ENCODE measurements at places on chromosomes 1 and 21. TPM values are rescaled to one million over a fixed set of nuclear protein-coding genes. Genes with fewer than 3 reads are reported as not detected.
A peak's percentile ranks its signal among the peaks of the same experiment; 100 is the strongest.

GRCh38 chr1:217369996-217370551 is 260.8 kb downstream of the GPATCH2 start:
- DNase-seq: no peak

- DNase-seq: peak; percentile 33
These were observed 1.2 kb downstream of the SZRD1 start for GRCh38 chr1:16367968-16368890.

YARS1 gene
- 65.2 TPM for total RNA-seq

DNA sequence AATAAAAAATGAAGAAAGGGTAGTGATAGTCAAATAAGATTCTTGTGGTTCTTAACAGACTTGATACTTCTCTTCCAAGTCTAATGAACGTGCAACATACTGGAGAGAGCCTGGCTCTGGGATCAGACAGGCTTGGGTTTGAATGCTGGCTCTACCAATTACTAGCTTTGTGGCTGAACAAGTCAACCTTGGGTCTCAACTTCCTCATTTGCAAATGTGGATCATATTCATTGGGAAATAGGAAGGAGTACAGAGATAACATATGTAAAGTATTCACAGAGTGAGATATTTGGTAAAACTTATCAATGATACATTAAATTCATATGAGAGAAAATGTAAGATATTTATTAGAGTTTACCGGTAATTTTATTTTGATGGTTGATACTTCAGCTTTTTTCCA is 2.0 kb downstream of the EDEM3 start:
- no peak for DNase-seq

CRP gene
- total RNA-seq: not detected

PTGFR gene
- total RNA-seq: 0.13 TPM

DNA sequence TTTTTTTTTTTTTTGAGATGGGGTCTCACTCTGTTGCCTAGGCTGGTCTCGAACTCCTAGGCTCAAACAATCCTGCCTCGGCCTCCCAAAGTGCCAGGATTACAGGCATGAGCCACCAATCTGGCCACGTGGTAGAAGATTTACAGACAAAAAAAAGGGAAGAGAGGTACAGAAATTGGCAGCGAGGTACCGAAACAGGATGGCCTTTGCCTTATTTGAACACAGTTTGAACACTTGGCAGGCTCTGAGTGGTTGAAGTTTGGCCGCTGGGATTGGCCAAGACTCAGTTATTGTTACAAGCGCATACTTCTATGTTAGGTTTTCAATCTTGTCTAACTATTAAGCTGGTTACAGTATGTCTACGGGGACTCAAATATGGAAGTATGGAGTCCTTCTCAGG is 6.2 kb upstream of the AADACL4 start:
- no peak for DNase-seq

DNA sequence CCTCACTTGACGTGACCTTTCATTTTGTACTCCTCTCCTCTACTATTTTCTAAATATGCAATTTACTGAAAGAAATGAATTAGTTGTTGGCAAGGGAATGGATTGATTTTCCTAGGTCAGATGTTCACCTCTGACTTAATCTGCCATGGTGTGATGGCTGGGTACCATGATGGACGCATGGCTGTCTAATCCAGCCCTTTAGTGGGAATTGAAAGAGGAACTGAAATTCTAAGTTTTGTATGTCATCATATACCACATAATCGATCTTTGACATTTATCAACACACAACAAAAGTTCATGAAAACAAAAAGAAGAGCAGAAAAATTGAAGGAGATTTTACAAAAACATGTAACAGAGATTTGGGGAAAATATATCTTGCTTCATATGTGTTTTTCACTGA is 331.3 kb upstream of the SNX7 start:
- no peak for DNase-seq

DNA sequence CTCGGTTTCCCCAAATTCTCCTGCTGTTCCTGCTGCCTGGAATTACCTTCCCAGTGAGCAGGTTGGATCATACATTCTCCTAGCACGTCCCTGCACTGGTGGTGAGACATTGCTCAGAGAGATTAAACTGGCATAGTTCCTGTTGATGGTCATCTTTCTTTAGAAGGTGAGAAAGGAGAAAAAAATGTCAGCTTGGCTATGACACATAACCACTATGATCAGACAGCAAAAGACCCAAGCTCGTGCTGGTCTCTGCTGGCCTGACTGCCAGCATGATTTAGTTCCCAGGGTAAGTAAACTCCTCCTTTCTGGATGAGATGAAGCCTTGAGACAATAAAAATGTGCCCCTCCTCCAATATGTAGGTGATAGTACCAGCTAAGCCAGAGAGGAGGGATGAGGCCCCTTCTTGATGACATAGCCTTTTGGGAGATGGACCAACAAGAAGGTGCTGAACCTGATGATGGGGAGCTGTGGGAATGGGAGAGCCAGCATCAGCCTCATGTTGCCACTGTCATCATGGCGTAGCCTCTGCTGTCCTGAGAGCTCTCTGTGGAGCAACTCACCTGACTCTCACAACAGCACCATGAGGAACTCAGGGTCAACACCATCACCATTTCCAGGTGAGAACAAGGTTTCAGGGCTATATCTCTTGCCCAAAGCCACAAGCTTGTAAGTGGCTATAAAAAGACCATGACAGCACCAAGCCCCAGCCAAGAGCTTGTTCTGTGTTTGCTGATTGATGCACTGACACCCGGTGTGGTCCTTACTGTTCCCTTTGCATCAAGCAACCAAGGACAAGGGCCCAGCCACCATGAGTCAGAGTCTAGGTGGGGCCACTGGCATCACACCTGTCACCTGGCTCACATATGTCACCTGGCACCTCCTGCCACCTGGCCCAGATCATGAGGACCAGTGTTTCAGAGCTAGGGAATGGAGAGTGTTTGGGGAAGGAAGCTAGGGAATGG is 200.0 kb downstream of the MATN1 start:
- DNase-seq: no peak

All from dermis microvascular lymphatic vessel endothelial cell (primary cell).